ENCODE measurements at places on chromosomes 3 and 15.

DNA sequence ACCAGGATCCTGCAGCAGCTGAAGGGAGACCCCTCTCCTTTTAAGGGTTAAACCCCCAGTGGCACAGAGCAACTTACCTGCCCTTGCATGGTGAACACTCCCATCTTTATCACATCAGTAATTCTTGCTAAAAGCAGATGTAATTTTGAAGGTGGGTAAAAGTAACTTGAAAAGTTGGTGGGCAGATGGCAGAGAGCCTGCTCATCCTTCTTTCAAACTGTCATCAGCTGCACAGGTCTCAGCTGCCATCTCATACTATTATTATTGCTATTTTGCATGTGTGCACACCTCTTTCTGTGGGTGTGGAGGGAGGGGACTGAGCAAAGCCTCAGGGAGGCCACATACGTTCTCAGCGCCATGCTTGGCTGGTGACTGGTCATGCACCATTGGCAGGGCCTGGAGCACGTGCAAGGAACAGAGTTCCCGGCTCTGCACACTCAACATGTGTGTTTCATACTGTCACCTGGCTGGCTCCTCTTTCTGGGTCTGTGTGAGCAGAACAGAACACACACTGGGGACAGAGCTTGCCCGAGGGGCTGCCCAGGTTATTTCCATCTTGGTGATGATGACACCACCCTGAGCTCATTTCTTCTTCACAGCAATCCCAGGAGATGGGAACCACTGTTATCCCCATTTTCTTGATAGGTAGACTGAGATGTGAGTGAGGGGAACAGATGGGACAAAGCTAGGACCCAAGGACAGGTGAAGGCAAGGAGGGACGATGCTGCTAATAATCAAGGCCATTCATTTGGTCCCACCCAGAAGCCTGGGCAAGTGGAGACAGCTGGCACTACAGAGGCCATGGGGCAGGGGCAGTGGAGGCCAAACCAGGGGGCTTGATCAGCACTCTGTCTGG is 95.8 kb upstream of the KLF13 start:
- DNase-seq, result no peak

DNA sequence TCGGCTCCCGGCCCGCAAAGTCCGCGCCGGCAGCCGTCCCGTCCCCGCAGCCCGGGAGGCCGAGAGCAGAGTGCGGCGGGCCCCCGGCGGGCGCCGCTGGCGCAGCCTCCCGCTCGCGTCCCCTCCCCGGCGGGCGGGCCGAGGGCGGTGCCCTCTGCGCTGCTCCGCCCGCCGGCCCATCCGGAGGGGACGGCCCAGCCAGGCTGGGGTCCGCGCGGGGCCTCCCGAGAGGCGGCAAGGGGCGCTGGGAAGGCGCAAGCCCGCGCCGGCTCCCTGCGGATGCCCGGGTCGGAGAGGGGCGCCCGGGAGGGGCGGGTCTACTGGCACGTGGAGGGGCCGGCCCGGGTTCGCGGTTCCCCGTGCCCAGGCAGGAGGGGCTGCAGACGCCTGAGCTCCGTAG is at the start of the genes CLCN2 and POLR2H:
Gene CLCN2, minus strand, starts transcription at position 74 of the 400 bp plus-strand sequence. CDS start 126 bp downstream, outside the sequence.
Gene POLR2H, plus strand, starts transcription at position 179 of the 400 bp plus-strand sequence. CDS start 1,783 bp downstream, outside the sequence.
- no peak for DNase-seq

DNA sequence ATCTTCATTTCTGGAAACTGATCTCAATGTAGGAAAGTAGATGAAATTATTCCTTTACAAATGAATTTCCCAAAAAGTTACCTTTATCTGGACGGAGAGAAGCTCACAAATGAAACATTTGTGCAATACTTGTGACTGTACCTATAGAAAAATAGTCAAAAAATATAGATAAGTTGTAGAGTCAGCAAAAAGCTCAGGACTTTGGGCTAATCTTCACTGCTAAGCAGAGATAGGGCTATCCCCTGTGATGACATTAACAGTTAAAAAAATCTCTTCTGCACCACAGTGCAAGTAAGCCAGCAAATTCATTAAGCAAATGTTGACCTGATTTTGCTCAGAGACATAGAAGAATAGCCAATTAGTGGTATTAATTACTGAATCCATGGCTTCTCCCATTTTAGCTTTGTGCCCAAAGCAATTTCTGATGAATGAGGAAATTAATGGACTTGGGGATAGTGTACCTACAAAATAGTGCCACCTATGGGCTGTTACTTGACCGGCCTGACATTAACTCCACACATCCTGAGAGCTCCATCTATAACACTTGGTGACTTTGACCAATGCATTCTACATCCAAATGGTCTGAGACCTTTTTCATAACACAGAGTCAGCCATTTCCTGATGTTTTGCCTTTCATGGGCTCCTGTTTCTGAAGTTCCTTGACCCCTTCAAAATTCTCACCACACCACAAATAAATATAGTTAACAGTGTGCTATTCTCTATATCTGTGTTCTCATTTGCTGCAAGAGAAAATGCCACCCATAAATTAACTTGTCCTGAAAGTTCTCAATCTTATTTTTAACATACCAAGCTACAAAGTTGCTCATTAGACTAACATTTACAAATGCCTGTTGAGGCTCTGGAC is 105.0 kb downstream of the SSR3 start:
- no peak for DNase-seq

GRCh38 chr15:31957581-31957980 is 72.7 kb upstream of the CHRNA7 start:
- no peak for DNase-seq

DNA sequence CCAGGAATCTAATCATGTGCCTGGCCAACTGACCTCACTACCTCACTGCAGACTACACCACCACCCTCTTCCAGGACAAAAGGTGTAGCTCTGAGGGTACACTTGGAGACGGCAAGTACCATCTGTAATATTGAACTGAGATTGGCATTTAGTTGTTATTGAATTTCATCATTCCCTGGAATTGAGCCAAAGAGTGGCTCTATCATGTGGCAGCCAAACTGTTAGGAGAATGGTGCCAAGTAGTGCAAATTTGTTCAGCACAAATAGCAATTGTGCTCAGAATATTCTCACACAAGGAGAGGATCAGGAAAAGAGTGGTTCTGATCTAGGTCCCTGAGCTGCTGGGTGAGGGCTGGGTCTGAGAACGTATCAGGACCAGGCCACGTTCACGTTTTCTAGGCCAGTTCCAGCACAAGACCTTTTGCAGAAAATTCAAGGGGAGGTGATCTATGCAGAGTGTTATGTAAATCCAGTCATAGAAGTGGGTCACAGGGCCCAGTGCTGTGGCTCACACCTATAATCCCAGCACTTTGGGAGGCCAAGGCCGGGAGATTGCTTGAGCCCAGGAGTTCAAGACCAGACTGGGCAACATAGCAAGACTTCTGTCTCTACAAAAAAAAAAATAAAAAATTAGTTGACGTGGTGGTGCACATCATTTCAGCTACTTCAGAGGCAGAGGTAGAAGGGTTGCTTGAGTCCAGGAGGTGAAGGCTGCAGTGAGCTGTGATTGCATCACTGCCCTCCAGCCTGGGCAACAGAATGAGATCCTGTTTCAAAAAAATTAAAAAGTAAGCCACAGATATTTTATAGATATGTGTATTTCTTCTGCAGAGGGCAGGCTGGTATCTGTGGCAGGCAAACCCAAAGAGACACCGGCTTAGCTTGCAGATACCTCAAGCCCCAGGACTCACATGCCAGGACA is 31.9 kb upstream of the CFAP161 start:
- no peak for DNase-seq

DNA sequence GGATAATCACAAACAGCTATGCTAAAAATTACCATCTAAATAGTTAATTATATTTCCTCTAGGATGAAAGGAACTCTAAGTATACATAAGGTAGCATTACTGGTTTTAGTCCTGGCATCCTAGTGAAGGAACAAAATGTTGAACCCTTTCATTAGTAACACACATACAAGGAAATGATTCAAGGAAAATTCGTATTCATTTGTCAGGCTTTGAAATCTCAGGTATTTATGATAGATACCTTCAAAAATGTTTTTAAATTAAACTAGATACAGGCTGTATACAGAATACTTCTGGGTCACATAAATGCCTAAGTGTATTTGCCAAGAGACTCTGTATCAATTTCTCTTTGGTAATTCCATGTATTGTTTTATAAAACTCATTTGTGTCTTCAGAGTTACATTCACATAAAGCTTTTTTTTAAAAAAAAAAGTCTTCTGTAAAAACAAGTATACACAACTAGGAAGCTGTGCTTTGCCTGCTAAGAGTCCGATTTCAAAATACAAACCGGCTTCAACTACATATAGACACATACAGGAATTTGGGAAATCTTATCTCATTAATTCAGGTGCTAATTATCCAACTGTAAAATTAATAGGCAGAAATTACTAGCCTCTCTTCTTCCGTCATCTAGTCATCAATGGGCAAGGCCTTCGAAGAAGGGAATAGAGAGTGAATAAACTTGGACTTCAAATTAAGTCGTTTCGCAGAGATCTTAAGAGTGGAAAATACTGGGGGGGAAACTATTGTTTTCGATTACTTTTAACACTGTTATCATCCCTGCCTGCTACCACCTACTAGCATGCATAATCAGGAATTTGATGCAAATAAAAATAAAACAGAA is 1.3 kb downstream of the SECISBP2L start:
- no peak for DNase-seq

DNA sequence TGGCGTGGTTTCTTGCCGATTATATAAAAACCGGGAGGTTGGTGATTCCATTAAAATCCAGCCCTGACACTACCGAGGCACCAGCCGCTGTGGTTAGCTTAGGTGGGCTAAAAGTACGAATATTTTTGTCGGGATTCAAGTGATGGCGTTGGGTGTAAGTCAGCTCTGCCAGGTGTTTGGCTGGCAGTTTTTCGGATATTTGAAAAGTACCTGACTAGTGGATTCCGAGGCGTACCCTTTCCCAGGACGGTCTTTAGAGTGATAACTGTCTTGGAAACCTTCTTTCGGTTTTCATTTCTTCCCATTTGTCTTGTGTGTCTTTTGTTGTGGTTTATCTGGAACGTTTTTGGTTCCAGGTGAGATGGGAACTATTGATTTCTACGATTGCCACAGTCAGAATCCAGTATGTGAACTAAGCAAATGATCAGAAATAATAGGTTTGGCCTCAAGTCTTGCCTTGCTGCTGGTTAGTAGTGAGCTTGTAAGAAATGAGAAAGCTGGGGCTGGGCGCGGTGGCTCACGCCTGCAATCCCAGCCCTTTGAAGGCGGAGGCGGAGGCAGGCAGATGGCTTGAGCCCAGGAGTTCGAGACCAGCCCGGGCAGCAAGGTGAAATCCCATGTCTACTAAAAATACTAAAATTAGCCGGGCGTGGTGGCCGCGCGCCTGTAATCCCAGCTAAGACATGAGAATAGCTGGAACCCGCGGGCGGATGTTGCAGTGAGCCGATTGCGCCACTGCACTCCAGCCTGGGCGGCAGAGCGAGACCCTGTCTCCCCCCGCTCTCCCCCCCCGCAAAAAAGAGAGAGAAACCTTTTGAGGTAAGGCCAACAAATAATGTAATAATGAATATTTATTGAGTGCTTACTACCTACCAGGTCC is 1.4 kb downstream of the FYTTD1 start:
- DNase-seq, result no peak

GRCh38 chr3:185920184-185920583 is 17.6 kb downstream of the TRA2B start:
- no peak for DNase-seq

GRCh38 chr3:126130981-126131745 is 47.2 kb upstream of the SLC41A3 start:
- no peak for DNase-seq

DNA sequence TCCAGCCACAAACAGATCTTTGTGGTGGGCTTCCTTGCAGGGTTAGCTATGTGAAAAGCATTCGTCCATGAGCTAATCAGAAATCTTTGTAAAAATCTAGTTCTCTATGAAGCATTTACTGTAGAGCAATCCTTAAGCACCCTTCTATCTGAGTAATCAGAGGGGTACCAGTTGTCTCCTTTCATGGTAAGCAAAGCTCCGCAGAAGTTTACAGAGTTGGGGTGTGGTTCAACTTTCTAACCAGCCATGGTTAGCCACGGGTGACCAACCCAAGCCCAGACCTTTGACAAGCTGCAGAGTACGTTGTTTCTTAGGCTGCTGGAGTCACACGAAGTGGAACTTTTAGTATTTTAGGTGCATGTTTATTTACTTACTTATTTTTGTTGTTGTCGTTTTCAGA is 77.4 kb downstream of the FLNB start:
- no peak for DNase-seq

DNA sequence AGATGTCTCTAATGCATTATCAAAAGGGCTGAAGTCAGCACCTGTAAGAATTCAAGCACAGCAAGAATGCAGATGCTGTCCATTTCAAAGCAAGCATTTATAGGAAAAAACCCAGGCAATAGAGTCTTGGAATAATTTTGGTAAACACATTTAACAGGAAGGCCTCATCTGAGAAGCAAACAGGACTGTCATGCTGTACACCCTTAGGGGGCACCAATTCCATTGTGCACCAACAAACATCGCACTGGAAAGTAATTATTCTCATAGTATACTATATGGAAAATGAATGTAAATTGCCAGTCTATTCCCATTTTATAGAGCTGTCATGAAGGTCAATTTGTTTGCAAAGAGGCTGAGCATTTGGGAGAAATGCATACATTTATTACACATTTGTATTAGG is 247.3 kb upstream of the SUCLG2 start:
- DNase-seq, result no peak

DNA sequence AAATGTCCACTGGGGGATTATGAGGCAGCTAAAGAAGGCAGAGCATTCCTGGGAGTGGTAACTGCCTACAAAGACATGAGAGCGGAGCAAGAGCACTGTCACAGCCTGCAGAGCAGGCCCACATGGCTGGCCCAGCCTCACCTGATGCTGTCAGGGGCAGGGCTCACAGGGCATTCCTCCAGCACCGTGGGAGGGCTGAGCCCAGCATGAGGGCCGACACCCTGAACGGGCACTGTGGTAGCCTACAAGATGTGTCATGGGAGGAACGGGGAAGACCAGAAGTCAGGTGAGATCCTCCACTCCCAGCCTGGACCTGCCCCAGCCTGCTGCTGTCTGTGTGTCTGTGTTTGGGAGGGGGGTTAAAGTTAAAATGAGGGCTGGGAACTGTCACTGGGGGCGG is 30.1 kb downstream of the CCDC12 start:
- no peak for DNase-seq

DNA sequence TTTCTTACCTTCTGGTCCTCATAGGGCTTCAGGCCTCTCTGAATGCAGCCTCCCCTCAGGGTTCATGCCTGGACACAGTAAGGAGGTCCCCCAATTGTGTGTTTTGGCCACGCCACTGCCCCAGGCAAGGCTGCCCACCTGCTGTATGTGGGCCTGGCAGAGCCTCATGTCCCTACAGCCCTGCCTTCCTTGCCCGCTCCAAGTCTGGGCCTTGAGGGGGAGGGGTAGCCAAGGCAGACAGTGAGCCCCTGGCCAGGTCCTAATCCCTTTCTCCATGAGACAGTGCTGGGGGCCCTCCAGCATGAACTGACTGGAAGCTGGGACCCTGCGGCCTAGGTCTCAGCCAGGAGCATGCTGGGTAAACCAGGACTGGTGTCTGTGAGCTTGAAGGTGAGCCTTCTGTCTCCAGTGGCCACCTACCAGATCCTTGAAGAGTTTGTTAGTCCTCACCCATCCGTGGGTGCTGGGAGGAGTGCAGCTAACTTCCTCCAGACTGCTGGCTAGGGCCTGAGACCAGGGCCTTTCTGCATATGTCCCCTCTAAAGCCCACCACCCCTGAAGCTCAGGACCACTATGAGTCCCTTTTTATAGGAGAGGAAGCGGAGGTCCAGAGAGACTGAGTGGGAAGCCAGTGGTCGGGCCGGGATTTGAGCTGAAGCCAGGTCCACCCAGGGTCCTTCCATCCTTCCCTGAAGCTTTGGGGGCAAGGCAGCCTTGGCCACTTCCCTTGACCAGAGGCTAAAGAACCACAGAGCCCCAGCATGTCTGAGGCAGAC is 8.7 kb downstream of the ZBTB47 start:
- DNase-seq, result no peak
